ENCODE measurements at places on chromosomes 11 and 22.

DNA sequence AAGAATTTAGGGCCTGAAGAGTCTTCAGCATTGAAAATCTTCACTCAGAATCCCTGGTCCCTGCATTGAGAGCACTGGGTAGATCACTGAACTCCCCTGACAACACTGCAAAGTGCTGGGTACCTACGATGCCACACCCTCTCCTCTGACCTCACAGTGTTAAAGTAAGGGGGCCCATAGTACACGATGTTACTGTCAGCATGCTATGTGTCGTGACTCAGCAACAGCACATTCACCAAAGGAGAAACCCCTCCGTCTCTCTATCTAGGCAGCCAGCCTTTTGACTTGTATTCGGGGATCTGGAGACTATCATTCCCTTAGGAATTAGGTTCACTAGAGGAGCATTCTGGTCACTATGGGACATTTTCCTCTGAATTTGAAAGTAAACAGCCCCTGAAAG is 67.4 kb upstream of the PITPNB start:
- DNase-seq: no peak

DNA sequence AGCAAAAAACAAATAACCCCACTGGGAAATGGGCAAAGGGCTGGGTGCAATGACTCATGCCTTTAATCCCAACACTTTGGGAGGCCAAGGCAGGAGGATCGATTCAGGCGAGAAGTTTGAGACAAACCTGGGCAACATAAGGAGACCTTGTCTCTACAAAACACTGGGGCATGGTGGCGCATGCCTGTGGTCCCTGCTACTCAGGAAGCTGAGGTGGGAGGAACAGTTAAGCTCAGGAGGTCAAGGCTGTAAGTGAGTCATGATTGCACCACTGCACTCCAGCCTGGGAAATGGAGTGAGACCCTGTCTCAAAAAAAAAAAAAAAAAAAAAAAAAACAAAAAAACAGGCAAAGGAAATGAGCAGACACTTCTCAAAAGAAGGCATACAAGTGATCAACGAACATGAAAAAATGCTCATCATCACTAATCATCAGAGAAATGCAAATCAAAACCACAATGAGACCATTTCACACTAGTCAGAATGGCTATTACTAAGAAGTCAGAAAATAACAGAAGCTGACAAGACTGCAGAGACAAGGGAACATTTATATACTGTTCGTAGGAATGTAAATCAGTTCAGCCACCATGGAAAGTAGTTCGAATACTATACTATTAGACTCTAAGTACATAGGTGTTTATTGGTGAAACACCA is 48.2 kb upstream of the SMCO4 start:
- no peak for DNase-seq

DNA sequence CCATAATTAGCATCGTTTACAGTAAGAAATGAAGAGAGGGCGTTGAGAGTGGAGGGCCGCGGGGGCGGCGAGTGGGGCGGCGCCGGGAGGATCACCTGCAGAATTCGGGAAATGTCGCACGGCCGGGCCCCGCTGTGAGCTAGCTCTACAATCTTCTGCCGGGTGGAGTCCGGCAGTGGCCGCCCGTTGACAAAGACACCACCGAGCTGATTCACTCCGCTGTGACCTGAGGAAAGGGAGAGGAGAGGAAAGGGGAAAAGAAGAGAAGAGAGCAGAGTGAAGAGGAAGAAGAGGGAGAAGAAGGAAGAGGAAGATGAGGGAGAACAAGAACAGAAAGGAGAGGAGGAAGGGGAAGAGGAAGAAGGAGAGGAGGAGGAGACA is 8.5 kb downstream of the PAX6 start:
- DNase-seq: no peak

DNA sequence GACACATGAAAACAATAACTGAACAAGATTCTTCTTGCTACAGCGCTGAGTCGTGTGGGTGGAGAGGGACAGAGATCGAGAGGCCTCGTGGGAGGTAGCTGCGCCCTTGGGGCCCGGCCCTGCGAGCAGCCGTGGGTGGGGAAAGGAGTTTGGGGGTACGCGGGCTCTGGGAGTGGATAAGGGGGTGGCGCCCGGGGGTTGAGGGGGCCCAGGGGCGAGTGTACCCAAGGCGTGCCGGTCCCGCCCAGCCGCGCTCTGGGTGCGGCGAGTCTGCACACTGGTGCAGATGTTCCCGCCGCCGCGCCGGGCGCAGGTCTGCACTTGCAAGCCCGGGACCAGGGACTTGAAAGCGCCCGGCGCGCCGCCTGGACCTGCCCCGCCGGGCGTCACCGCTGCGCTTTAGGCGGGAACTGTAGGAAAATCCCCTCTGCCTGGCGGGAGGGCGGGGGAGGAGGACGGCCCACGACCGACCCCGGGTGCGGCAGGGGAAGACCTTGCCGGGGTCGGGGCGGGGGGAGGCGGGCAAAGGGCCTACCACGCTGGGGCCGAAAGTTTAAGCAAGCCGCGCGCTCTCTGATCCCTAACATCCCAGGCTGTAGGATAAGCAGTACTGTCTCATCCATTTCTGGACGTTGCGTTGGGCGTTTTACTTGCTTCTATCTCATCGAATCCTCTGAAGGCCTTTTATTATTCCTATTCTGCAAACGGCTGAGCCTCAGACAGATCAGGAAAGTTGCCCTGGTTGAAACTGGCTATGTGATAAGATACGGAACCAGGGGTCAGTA is 1.4 kb upstream of the KREMEN1 start:
- DNase-seq: no peak

GRCh38 chr11:86182976-86183584 is 61.5 kb upstream of the EED start:
- DNase-seq: no peak

DNA sequence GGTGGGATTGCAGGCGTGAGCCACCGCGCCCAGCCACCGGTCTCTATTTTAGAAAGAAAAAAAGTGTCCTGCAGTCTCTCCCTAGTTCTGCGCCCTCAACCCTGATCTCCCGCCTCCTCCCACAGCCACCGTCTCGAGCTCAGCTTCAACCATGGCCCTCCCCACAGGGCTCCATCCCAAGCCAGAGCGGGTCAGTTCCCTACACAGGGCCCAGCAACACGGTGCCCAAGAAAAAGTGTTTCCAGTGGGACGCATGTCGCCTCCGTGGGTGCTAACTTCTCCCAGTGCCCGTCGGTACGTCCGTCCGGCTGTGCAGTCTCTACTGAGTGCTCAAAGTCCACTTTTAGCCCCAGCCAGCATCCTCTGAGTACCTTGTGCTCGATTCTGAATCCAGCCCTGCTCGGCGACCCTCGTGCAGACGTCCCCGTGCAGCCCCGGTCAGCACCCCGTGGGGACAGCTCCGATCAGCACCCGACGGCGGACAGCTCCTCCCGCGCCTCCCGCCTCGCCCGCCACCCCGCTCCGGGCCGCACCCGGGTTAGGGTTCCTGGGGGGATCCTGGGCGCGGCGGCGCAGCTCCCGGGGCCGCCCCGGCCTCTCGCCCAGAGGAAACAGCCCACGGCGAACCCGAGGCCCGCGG is 657 bp upstream of the MAPK8IP2 start:
- peak; percentile 24 for DNase-seq

DNA sequence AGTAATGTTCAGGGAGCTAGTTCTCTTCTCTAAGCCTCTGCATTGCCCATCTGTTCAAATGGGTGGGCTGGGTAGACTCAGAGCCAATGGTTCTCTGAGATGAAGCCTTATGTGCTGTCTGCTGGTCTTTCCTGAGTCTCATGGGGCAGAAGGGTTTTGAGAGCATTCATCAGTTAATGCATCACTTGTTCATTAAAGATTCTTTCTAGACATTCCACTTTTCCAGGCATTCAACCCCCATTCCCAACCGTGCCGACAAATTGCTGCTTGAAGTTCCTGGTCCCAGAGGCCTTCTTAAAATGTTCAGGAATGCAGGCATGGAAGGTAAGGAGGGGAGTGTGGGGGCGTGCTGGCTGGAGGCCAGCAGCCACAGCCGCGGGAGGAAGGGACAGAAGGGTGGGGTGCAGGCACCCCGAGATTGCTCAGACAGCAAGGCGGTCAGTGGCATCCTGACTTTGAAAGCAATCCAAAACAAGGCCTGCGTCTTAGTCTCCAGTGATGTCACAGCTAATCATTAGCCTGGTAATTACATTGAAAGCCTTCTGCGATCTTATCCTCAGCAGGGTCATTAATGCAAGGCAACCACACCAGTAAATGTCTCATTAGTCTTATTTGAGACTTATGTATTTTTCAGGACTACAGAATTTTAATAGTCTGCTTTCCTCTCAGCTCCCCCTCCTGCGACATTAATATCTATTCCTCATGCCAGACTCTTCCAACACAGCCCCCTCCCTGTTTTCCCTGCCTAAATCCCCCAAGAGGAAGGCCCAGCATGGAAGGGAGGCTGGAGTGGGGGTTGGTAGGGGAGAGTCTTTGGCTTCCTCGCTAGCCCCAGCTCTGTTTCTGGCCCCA is 328.8 kb downstream of the MIAT start:
- DNase-seq: no peak

DNA sequence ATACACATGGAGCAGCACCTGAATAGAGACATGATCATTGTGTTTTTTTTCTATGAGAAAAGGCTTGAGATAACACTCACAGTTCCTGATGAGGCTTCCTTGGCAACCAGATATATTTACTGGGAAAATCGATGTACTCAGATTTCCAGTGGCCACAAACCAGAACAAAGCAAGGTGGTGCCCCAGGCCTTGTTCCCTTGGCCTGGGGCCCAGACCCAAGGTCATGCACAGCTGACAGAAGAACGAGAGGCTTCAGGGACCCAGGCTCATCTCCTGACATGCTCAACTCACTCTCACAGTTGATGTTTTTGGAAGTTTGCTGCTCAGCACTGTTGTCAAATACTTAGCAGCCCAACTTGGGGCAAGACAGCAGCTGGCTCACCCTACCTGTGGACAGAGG is 281.8 kb downstream of the NTM start:
- DNase-seq: no peak

- no peak for DNase-seq
These were observed 109.6 kb downstream of the TRIM29 start for GRCh38 chr11:120028181-120028896.

- no peak for DNase-seq
These were observed 114.7 kb downstream of the BUD13 start for GRCh38 chr11:116657842-116658825.

- peak; percentile 57 for DNase-seq
These were observed 684 bp downstream of the TNFRSF13C start for GRCh38 chr22:41925783-41926460.

- no peak for DNase-seq
These were observed 621 bp downstream of the KCNC1 start for GRCh38 chr11:17734986-17735817.

- DNase-seq: no peak
These were observed 60.2 kb upstream of the EMID1 start for GRCh38 chr22:29145321-29146072.

GRCh38 chr11:122042981-122043380 is 73.0 kb downstream of the BLID start:
- DNase-seq: no peak

GRCh38 chr11:22976146-22976545 is 115.9 kb upstream of the CCDC179 start:
- DNase-seq: no peak

DNA sequence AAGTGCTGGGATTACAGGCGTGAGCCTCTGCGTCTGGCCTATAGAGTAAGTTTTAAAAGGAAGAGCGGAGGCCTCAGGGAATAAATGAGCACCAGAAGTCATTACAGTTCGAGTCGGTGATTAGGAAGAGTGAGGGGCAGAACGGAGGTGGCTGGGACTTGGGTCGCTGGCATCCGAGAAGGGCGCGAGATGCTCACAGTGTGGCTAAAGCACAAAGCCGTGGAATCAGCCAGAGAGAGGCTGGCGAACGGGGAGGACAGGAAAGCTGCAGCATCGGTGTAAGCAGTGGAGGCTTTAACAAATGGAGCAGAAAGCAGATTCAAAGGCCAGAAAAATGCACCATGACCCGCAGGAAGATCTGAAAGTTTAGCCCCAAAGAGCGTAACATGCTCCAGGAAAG is 2.7 kb upstream of the KRTAP5-4 start:
- DNase-seq: no peak

DNA sequence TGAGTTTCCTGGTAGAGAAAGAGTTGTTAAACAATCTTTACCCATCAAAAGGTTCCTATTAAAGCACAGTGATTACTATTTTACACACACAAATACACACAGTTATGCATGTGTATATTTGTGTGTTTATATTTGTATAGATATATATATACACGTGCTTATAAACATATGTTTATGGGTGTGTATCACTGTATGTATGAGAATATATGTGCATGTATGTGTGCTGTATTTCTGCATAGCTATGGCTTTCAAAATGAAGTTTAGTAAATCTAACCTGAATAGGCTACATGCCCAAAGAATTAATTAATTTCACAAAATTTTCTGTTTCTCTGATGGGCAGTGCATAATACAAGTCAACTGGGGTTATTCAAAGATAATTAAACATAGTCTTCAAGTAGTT is 723.1 kb upstream of the KIRREL3 start:
- DNase-seq: no peak

DNA sequence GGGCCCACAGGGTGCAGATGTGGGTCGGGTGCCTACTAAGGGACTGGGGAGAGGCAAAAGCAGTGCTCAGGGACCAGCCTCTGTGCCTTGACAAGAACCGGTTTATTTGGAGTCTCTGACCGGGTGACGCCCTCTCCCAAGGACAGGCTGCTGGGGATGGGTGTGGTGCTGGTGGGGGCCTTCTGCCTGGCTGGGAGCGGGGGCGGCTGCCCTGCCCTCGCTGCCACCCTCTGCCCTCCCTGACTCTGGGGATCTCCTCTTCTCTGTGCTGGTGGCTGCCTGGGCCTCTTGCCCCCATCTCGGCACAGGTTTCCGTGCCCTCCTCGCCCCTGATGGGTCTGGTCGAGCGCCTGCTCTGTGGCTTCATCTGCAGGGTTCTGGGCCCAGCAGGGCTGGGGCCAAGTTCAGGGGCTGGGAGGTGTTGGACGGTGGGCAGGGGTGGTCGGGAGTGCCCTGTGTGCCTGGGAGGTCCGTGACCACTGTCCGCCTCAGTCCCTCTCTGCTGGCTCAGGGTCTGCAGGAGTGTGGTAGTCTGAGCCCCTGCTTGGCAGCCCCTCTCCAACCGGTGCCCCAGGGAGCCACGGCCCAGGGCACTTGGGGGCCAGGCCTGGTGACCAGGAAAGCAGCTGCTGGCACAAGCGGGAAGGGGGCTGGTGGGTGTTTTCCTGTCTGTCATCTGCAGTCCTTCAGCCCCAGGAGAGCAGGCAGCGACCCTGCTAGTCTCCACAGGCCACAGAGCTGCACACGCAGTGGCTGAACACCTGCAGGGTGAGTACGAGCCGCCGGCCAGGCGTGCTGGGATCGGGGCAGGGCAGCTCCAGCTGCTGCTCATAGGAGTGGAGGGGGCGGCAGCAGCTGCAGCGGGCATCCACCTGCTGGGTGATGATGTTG is 23.5 kb downstream of the MUC6 start:
- DNase-seq: no peak

- DNase-seq: no peak
These were observed 8.2 kb downstream of the ZP1 start for GRCh38 chr11:60875366-60876167.

GRCh38 chr11:120078397-120078796 is 59.5 kb downstream of the TRIM29 start:
- no peak for DNase-seq

DNA sequence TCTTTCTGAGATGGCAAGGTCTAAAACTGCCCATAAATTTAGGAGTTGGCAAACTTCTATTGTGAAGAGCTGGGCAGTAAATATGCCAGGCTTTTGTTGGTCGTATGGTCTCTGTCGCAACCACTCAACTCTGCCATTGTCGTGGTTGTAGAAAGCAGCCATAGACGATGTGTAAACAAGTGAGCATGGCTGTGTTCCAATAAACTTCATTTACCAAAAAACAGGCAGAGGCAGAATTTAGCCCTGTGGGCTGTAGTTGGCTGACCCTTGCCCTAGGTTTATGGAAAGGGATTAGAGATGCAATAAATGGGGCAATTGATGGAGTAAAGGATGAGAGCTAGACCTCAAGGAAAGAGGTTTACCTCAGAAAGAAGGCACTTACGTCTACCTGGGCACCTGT is 17.6 kb downstream of the YPEL4 start:
- no peak for DNase-seq

GRCh38 chr22:46537946-46538813 is 760 bp upstream of the CELSR1 start:
- DNase-seq: no peak

Data from stimulated activated CD8-positive, alpha-beta memory T cell treated with anti-CD3 and anti-CD28 coated beads, Interleukin-4, amount 100 ng/mL, for 1 hour (primary cell).